ENCODE measurements at places on chromosomes 3 and 15.

DNA sequence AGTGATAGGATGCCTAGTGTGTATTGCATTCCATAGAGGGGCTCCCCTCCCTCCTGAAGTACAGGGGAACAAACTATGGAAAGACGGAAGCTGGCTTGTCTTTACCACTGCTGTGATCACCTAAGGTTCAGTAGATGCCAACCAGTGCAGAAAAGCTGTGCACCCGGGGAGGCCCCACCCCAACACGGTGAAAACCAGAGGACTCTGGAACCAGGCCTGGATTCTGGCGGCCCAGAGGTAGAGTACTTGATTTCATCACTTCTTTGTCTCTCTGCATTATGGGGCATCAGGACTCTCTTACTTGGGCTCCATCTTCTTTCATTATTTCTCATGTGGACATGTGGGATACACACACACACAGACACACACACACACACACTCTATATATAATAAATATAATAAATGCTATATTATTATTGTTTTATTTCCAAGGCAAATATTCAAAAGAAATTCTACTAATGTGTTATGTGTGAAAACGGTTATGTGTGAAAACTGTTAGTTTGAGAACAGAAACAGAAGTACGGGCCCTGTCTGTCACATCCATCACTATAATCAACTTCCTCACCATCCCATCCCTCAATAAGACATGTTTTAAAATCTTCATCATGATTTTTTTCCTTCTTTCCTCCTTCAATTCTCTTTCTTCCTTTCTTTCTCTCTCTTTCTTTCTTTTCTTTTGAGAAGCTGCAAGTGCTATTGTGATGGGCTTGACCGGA is 152.4 kb upstream of the CMC1 start:
- DNase-seq, result no peak

- DNase-seq, result no peak
Measured at GRCh38 chr15:68556139-68556990, 22.4 kb upstream of the CORO2B start.

GRCh38 chr3:140234256-140234655 is 299.3 kb downstream of the CLSTN2 start:
- no peak for DNase-seq

DNA sequence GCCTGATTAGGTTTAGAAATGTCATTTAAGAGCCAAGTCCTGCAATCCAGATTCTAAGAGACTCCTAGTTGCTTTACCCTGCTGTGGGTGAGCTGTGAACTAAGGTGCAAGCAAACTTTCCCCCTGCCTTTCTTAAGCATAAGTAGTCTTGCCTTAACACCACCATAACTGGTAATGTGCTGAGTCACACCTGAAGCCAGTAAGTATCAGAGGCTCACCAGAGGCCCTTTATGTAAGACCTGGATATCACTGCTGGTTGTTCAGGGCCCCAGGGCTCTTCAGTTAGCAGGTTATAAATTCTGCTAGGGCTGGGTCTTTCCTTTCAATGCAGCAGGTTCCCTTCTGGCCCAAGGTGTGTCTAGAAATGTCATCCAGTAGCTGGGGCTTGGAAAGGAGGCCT is 509.9 kb downstream of the VGLL3 start:
- DNase-seq, result no peak

GRCh38 chr3:53160660-53161449 is at the start of gene PRKCD:
Gene PRKCD, plus strand, starts transcription at chr3:53161209. Its CDS starts 17,214 bp downstream, at chr3:53178423.
- no peak for DNase-seq
